Right renal cortex interstitium (tissue), 3 donors: ENCODE measurements at places on chromosomes 2 and 18.

DNA sequence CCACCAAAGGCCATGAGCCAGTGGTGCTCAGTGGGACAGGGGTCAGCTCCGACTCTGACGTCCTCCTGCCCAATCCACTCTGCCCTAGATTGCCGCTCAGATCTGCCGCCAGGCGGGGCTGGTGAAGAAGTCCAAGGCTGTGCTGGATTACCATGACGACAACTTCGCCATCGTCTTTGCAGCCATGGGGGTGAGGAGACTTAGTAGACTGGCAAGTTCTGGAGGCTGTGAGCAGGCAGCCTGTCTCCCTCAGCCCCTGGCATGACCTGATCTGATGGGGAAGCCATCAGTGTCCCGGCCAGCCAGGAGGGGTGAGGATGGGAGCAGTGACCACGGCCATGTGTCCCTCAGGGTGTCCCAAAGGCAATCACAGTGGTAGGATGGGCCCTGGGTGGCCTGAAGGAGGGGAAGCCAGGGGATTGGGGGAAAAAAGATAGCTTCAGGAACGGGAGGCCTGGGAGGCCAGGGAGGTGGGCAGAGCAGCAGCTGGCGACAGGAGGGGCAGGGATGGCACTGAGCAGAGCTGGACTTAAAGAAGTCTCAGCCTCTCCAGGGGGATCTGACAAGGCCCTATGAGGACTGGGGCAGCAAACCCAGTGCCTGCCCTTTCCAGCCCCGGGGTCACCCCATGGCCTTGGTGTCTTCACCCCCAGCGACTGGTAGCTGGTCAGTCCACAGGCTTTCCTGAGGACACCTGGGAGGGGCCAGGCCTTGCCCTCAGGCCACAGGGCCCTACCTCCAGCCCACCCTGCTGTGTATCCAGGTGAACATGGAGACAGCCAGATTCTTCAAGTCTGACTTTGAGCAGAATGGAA, 17.4 kb upstream of the ANKRD53 start:
- no peak for DNase-seq

DNA sequence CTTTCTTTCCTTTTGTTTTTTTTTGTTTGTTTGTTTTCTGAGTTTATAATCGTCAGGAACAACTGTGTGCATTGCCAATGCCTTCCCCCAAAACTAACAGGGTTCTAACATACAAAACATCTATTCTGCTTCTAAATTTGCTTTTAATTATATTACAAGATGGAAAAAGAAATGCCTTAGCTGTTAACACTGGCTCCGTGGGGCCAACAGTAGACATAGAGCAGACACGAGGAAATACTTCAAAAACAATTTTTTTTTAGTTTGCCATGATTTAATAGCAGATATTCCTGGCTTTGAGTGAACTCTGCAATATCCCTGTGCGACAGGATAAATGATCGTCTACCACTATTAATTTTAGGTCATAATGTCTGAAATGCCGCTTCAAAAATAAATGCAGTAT, 153.3 kb upstream of the HNRNPA3 start:
- no peak for DNase-seq

- peak; percentile 73 for DNase-seq
Measured at GRCh38 chr2:144430722-144431391, 89.1 kb downstream of the ZEB2 start.

DNA sequence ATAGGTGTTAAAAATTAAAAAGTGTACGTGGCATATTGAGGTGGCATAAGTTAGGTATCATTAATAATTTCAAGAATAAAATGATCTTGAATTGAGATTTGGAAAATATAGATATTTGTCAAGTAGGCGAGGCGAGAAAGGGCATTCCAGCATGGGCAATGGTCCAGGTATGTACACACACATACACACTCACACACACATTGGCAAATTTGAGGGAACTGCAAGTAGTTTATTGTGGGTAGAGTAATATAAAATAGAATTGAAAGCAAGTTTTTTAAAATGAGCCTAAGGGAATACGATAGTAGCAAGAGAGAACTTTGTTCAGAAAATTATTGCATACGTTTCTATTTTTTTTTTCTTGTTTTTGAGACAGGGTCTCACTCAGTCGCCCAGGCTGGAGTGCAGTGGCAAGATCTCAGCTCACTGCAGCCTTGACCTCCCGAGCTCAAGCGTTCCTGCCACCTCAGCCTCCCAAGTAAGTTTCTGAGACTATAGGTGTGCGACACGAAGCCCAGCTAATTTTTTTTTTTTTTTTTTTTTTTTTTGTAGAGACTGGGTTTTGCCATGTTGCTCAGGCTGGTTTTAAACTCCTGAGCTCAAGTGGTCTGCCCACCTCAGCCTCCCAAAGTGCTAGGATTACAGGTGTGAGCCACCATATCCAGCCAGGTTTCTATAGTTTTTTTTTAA, 96.7 kb upstream of the SLC39A10 start:
- no peak for DNase-seq

GRCh38 chr2:204888222-204888621, 342.9 kb downstream of the PARD3B start:
- DNase-seq = no peak

DNA sequence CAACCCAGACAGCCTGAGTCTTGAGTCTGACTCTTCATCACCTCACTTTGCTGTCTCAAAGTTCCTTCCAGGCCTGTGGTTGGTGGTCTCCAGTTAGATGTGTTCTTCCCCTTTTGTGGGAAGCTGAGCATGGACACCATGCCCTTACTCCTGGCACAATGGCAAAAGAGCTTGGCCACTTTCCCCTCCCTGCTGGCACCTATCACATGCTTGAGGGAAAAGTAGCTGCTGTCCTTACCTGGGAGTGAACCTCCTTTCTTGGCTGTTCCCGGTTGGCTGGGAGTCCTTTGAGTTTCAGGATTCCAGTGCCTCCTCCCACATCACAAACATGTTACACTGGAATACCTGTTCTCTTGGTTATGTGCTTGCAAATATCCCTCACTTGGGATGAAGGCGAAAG, 97.8 kb downstream of the GATA6 start:
- no peak for DNase-seq

DNA sequence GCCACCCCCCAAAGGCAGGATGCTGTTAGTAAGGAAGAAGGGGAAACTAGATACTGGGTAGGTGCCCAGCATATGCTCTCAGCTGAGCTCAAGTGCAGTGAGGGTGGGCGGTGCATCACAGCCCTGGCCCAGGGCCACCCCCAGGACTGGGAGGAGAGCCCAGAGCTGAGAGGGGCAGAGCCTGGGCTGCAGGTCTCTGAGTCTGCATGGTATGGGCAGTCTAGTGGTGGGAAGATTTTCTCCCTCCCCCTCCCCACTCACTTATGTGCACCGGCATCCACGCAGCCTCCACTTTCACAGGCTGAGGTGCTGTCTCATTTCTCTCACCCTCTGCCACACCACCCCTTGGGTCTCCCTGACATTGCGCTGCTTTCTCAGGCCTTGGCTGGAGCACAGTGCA, 48.5 kb upstream of the CAB39 start:
- no peak for DNase-seq

DNA sequence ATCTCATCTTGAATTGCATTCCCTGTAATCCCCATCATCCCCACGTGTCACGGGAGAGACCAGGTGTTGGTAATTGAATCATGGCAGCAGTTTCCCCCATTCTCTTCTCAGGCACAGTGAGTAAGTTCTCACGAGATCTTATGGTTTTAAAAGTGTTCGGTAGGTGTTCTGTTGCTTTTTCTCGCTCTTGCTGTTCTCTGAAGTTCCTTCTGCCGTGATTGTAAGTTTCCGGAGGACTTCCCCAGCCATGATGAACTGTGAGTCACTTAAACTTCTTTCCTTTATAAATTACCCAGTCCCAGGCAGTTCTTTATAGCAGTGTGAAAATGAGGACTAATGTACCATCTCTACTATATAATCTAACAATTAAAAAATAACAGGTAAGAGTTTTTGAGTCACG, 409.9 kb upstream of the NRXN1 start:
- DNase-seq = no peak

DNA sequence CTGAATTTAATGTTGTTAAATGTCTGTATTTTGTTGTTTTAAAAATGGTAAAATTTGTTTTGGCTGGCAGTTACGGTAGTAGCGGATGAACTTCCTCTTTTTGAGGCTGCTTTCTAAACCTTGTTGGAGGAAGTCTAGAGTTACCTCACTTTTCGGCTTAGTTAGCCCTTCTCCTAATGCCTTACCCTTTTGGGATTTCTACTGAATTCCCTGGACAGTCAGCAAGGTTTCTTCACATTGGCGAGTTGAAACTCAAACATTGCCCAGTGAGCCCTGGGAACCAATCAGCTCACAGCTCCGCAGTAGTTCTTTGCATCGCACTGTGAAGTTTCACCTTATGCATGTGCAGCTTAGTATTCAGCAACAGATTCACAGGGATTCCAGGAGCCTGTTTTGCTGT, 55.2 kb downstream of the TMEM247 start:
- DNase-seq = no peak

GRCh38 chr18:61502472-61502871, 169.2 kb downstream of the CDH20 start:
- peak; percentile 52 for DNase-seq

DNA sequence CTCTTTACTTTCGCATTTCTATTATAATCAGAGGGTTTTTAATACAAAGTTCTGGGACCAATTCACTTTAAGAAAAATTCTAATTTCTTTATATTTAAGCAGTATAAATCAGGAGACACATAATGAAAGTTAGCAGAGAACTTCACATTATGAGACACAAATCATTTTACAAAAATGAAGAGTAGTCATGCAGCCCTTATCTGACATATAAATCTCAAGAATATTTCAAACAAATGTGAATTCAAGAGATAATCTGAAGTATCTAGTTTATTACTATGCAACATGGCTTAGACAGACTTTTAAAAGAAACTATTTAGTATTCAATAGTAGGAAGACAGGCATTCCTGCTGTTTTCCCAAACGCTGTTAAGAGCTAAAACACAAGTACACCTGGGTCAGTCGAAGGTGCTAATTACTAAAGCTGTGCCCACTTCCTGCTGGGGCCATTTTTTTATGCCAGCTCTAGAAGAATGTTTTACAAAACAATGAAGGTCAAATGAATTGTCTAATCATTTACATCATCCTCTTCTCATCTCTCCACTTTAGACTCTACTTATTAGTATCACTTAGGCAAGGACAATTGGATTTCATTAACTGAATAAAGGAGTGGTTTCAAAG, 40.2 kb downstream of the CWC22 start:
- no peak for DNase-seq

DNA sequence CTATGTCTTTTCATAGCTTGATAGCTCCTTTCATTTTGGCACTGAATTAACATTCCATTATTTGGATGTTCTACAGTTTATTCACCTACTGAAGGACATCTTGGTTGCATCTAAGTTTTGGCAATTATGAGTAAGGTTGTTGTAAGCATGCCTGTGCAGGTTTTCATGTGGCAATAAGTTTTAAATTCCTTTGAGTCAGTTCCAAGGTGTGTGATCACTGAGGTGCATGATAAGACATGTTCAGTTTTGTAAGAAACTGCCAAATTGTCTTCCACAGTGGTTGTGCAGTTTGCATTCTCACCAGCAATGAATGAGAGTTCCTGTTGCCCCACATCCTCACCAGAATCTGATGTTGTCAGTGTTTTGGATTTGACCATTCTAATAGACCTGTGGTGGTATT, 24.2 kb downstream of the XDH start:
- DNase-seq = no peak

DNA sequence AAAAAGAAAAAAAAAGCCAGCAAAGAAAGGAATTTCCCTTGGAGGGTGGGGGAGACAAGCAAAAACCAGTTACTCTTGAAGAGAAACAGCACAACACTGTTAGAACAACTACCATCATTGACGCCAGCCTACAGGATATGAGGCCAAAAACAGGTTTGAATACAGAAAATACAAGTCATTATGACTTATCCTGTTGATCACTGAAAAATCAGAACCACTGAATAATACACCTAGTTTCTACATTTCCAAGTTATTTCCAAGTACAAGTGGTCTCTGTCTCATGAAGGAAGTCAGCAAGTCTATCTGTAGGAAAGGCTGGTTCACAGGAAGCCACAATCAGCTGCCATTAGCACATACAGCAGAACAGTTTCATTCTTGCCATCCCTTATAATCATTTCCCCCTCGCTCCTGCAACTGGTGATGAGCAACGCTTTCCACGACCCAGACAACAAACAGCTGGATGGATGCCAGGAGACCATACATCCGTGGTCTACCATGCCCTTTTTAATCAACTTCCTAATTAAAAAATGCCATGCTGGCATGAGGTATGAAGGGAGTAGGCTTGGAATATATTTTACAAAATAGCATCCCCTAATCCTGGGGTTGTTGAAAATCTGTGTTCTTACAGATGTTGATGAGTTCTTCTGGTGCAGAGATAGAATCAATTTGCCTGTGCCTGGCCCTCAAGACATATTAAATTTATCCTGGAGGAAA, 10.4 kb downstream of the MYT1L start:
- DNase-seq = no peak

DNA sequence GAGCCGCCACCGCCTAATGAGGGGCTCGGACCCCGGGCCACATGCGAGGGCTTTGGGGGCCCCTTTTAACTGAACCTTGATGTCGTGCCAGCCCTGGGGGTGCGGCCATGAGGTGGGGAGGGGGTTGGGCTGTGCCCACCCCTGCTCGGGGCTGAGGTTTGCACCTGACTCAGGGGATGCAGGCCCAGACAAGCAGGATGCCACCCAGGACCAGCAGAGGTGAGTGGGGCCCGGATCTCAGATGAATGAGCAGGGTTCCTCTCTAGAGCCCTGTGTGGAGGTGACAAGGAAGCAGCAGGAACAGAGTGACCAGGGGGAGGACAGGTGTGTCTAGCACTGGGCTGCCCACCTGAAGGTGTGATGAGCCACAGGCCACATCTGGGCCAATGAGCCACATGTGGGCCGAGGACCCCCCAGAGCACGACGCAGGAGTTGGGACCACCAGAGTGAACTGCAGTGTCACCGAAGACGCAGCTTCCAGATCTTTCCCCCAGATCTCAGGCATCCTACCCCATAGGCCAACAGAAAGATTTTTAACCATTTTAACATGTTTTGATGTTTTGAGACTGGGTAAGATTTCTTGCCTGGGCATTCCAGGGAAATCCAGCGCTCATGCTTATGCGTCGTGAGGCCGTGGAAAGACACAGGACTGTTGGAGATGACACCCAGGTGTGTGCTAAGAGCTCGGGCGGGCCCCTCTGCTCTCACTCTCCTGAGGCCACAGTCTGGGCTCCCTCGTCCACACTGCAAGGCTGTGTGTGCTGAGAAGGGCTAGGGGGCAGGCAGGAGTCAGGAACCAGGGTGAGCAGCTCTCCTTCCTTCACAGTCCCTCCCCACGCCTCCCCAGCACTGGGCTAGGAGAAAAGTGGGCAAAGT, 73.6 kb downstream of the DDX1 start:
- no peak for DNase-seq

GRCh38 chr2:73386894-73387636, 1.4 kb downstream of the ALMS1 start:
- DNase-seq = no peak

DNA sequence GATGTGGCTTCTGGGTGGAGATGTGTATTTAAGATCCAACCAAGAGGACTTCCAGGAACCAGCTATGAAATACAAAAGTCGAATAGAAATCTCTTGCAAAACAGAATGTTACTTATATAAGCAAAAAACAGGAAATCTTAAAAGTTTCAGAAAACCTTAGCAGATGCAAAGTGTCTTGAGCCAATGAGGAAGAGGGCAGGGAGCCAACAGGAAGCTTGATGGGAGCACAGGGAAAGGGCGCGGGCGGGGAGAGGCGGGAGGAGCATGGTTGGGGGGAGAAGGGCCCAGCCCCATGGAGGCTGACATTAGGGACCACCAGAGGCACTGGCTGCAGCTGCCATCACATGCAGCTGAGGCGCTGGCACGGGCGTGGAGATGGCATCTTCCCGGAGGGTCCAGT, 203.3 kb downstream of the SNTG2 start:
- DNase-seq = no peak
